Activated gamma-delta T cell (primary cell): ENCODE measurements at places on chromosomes 13 and 19.
A peak's percentile ranks its signal among the peaks of the same experiment; 100 is the strongest.

GRCh38 chr19:3737487-3738205 is 23.8 kb downstream of the APBA3 start:
- DNase-seq = no peak

DNA sequence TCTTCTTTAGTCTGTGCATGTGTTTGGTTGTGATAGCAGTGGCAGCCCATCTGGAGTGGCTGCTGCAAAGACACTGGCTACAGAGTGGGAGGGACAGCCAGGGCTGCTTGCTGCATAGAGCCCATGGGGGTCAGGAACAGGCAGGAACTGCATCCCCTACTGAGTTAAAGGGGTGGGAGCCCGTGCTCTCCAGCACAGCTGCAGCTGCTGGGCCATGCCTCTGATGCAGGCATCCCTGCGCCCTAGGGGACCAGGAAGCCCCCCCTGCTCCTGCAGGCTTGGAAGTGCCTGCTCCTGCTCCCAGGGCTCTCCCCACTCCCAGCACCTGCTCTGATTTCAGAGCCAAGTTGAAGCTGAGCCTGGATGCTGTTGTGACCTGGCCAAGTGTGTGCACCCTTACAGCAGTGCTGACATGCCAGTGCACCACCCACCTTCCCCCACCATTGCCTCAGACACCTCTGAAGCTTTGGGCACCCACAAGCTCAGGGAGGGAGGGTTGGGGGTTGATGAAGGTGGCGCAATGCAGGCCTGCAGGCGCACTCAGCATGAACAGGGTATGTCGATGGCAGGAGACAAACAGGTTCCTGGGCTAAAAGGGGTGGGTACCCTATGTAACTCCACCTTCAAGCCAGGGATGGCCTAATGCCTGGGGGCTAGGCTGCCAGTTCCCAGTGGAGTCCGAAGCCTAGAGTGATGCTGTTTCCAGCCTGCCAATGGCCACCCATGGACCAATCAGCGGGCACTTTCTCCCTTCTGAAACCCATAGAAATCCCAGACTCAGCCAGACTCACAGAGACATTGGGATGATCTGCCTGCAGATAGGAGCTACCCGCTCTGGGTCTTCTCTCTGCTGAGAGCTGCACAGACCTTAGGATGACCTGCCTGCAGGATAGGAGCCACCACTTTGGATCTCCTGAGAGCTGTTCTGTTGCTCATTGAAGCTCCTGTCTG is 919.9 kb upstream of the MIR17HG start:
- DNase-seq = no peak

- DNase-seq = no peak
These were observed 323.0 kb downstream of the EFNB2 start for GRCh38 chr13:106212386-106213010.

DNA sequence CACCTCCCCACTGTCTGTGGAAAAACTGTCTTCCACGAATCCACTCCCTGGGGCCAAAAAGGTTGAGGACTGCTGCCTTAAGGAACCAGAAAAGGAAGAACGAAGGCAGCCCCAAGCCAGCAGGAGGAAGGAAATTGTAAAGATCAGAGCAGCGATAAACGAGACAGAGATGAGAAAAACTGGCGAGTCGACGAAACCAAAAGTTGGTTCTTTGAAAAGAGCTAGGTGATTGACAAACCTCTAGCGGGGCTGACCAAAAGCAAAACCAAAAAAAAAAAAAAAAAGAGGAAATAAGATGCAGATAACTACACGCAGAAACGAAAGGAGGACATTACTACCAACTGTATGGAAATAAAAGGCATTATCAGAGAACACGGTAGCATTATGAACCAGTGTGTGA is 76.9 kb downstream of the GADD45B start:
- DNase-seq = no peak

GRCh38 chr19:53308339-53308811 is 25.2 kb upstream of the ZNF845 start:
- DNase-seq = no peak

DNA sequence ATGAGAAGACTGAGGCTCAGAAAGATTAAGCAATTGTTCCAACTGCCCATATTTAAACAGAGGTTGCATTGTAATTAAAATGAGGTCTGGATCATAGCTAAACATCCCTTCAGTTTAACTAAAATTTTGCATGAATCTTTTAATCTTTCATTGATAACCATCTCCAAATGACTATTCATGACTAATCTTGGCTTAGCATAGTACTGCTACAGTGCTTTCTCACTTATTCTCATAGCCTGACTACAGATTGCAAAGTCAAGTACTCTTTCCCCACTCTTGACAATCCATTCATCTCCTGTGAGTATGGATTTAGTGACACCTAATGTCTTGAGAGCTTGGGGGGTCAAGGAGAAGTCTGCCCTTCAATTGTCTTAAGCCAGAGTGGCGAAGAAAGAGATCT is 258.4 kb downstream of the RFC3 start:
- no peak for DNase-seq

DNA sequence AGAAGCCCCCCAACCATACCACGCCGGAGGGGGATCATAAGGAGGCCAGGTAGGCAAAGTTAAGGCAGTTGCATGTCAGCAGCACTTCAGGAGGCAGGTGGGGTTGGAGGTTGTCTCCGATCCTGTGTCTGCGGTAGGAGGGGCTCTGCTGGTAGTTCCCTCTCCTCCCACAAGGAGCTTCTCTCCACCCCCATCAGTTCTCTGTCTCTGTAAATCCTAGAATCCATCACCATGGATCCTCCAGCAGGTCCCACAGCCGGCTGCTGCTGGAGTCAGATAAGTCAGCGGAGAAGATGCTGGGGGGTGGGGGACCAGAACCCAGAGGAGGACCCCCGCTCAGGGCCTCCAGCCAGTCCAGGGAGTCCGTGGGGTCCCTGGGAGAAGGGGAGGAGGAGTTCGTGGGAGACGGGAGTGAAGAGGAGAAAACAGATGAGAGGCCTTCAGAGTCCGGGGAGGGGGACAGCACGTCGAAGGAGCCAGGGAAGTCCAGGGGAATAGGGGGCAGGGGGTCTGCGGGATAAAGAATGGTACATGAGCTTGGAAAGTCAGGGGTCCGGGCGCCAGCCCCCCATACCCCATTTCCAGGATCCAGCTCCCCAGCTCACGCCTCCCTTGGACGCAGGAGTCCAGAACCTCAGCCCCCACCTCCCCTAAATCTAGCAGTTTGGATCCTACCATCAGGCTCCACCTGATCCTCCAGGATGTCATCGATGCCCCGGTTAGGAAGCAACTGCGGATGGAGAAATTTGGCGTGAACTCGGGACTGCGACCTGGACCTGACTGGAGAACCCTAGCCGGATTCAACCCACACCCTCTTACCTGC is 6.3 kb downstream of the MAMSTR start:
- DNase-seq = no peak

DNA sequence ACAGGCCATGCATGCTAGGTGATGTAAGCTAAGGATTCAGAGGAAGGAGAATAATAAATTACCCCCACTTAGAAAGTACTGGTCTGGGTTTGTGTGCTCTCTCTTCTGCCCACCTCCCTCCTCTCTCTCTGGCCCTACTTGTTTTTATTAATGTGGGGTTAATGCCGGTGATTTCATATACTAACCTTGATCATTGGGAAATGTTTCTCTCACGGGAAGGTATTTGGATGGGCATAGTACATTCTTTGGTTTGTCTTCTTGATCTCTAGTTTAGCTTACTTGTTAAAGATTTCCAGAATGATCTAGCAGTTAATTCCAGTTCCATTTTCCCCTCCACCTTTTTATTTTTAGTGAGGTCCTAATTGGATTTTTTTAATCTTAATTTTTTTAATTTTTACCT is 24.6 kb downstream of the ARHGAP35 start:
- DNase-seq = no peak

GRCh38 chr13:110546926-110547325 is 14.6 kb downstream of the RAB20 start:
- DNase-seq = no peak

GRCh38 chr19:39372941-39373340 is 18.0 kb downstream of the PAF1 start:
- DNase-seq = no peak

- no peak for DNase-seq
These were observed 37.6 kb upstream of the CD177 start for GRCh38 chr19:43315851-43316250.

DNA sequence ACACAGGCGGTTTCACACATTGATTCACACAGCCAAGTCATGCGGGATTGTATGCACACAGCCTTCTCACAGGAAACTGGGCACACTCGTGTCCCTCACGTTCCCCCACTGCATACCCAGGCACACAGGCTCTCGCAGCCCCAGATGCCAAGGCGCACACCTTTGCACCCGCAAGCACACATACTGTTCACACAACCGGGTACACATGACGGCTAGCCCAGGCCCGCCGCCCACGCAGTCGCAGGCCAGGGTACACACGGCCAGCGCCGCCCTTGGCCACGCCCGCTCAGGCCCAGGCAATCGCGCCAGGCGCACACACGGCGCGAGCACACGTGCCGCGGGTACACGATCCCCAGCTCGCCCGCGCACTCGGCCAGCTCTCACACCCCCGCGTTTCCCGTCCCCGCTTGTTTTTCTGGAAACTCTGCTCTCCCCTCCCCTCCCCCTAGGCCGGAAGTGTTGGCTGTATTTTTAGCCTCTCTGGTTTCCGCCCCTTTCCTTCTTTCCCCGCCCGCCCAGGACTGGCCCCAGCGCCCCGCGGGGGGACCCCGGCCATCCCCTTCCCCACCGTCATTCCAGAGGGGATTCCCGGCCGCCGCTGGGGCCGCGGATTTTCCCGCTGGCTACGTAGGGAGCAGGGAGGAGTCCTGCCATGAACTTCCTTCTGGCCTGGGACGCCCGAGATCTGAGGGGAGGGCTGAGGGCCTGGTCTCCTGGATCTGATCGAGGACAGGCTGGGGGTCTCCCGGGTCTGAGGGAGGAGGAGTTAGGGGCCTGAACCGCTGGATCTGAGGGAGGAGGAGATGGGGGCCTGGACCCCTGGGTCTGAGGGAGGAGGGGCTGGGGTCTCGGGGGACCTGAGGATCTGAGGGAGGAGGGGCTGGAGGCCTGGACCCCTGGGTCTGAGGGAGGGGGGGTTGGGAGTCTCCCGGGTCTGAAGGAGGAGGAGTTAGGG is 4.0 kb upstream of the ZFP36 start:
- peak; percentile 81 for DNase-seq

DNA sequence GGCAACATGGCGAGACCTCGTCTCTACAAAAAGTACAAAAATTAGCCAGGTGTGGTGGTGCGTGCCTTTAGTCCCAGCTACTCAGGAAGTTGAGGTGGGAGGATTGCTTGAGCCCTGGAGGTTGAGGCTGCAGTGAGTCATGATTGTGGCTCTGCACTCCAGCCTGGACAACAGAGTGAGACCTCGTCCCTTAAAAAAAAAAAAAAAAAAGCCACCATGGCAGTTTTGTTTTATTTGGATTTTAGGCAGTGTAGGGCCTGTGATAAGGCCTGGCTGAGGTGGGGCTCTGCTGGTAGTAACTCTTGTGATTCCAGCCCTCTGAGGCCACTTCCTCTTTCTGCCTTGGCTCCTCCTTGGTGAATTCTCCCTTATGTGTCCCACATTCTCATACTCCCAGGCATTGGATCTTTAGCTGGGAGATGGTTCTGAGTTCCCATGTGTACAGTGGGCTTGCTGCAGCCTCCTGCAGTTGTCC is 39.2 kb downstream of the GATAD2A start:
- DNase-seq = no peak

- no peak for DNase-seq
These were observed 63.4 kb downstream of the KDM4B start for GRCh38 chr19:5032101-5032967.

DNA sequence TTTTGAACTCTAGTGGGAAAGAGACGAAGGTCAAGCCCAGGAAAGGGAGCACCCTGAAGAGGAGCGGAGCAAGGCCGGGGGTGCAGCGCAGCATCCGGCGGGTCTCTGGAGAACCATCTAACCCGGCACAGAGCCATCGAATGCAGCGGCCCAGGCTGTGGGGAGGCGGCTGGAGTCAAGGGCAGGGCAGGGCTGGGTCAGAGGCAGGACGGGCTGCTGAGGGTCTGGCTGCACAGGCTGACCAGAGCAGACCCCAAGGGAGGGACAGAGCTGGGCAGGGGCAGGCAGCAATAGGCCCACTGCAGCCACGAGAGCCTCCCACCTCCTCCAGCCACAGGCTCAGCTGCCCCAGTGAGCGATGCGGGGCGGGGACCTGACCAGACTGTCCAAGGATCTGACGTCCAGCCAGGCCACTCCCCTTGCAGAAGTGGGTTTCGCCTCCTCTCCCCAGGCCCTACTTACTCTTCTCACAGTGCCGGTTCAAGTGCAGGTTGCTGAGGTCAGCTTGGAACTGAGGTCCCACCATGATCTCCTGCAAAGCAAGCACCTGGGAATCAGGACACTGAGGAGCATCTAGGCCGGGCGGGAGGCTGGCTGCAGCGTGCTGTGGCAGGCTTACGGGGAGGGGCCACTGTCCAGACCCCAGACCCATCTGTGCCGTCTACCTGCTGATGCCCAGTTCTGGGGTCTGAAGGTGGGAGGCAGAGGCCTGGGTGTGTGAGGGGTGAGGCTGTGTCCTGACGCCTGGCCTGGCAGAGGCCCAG is 19.2 kb downstream of the MIER2 start:
- no peak for DNase-seq

GRCh38 chr19:8700956-8701355 is 2.4 kb upstream of the ACTL9 start:
- no peak for DNase-seq

DNA sequence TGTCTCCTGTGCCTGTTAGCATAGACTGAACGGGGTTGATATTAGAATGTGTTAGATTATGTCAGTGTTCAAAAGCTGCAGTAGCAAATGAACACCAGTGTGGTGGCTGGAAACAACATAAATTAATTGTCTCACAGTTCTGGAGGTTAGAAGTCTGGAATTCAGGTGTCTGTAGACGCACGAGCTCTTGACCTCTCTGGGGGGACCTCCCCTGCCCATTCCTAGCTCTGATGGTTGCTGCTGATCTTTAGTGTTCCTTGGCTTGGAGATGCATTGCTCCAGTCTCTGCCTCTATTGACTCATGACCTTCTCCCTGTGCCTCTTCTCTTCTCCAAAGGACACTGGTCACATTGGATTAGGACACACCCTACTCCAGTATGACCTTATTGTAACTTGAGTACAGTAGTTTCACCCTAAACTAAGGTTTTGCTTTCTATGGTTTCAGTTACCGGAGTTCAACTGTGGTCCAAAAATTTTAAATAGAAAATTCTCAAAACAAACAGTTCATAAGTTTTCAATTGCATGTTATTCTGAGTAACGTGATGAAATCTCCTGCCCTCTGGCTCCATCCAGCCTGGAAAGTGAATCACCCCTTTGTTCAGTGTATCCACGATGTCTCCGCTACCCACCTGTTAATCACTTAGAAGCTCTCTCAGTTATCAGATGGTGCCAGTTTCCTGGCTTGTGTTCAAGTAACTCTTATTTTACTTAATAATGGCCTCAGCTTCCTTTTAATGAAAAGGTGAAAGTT is 273.2 kb downstream of the MYO16 start:
- no peak for DNase-seq

GRCh38 chr13:87893186-87893585 is 222.0 kb downstream of the SLITRK5 start:
- DNase-seq = no peak

DNA sequence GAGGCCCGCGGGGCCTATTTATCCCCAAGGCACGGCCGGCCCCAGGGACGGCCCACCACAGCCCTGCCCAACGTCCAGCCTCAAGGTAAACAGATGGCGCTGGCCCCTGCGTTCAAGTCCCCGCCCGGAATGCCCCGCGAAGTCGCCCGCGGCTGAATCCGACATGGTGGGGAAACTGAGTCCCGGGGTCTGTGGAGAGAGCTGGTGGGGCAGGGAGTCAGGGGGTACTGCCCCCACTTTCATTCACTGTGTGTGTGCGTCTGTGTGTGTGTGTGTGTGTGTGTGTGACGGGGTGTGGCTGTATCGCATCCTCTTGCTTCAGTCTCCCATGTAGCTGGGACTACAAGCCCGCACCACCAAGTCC is 192 bp upstream of the COMP start:
- no peak for DNase-seq

GRCh38 chr19:10855879-10856522 is 7.8 kb downstream of the C19orf38 start:
- DNase-seq = no peak
